Thoracic aorta endothelial cell (primary cell): ENCODE measurements at places on chromosomes 16 and 17. TPM values are rescaled to one million over a fixed set of nuclear protein-coding genes. Genes with fewer than 3 reads are reported as not detected.

SETD6 gene
- total RNA-seq, result 11.1 and 12.4 TPM in 2 replicates

GSG1L2 gene
- not detected in 2 replicates for total RNA-seq

TNP2 gene
- not detected in 2 replicates for total RNA-seq

SLC38A8 gene
- not detected in 2 replicates for total RNA-seq

NF1 gene
- 53.9 and 54.5 TPM in 2 replicates for total RNA-seq

RILP gene
- total RNA-seq, result 9.2 and 12.9 TPM in 2 replicates
